ENCODE measurements at places on chromosomes 16 and 17.

DNA sequence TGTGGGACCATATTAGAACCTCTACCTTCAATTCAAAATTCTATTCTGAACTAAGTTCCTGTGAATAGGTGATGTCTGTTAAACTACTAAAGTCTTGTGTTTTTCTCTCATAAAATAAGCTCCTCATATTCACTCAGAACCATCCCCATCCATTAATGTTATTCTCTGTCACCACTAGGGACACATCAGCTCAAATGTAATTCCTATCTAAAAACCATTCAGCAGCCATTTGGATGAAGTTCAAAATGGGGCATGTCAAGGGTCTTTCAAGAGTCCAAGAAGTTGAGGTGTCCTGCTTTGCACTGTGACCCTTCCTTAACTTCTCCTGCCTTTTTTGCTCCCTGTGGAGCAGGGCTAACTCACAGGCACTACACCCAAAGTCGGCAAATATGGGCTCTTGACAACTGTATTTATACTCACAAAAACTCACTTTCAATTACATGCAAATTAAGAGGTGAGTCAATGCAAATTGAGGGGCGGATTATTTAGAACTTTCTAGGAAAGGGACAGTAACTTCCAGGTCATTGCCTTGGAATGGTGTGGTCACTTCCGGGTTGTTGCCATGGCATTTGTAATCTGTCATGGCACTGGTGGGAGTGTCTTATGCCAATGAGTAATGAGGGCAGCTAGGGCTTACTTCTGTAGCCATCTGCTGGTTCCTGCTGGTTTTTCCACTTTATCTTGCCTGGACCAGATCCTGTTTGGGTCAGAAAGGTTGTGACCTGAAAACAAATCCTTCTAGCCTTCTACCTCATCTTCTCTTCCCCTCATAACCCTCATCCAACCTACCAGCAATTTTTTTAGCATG is 128.2 kb upstream of the COX10 start:
- no peak for DNase-seq

GRCh38 chr17:70343114-70343513 is 173.8 kb downstream of the KCNJ2 start:
- DNase-seq = no peak

DNA sequence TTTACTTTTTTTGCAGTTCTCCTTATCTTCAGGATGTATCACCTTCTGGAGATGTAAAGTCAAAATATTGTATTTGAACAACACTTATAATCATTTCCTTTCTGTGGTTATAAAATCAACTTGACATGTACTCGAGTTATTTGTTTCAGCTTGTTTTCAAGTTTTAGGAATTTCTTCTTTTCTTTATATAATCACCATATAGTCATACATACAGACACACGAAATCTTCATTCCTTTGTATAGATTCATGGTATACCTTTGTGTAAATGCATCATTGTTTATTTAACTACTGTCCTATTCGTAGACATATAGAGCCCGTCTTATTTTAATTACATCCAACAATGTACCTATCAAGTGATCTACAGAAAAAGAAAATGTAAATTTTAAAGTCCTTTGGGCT is 40.1 kb downstream of the CMC2 start:
- DNase-seq = no peak

DNA sequence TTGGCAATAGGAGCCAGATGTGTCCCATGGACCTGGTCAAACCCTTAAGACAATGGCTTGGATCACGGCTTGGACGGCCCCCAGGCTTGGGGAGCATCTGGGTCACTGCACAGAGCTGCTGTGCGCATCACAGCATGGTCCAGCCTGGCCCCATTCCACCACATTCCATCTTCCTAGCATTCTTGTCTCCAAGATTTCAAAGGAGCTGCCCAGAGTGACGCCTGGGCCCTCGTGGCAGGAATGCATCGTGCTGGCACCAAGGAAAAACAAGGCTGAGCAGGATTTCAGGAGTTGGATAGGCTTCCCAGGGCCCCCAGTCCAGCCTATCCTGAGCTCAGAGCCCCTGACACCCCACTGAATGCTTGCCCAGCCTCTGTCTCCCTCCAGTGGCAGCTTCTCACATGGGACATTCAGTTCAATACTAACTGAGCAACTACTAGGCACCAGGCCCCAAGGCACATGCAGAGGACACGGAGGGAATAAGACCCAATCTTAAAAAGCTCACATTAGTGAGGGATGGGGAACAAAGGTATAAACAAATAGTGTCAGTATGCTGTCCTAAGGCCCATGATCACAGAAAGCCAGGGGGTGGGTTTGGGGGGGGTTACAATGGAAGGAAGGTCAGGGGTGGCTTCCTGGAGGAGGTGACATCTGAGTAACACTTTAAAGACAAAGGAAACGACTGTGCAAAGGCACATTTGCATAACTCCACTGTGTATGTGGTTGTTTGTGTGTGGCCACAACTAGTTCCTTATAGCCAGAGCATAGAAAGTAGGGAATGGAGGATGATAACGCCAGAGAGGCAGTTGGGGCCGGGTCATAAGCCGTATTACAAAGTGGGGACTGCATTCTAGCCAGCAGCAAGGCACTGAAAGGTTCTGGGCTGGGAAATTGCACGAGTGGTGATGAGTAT is 34.1 kb downstream of the TK2 start:
- peak; percentile 40 for DNase-seq

GRCh38 chr16:11080327-11080967 is 136.1 kb downstream of the CLEC16A start:
- no peak for DNase-seq

DNA sequence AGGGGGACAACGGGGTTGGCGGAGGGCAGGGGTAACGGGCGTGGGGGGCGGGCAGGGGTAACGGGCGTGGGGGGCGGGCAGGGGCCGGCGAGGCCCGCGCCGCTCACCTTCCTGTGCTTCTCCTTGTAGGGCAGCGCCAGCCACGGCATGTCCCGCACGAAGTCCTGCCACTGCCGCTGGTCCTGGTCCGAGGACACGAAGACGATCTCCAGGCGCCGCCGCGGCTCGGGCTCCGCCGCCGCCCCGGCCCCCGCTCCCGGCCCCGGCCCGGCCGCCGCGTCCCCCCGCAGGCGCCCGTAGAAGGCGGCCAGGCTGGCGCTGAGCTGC is 401 bp downstream of the NXN start:
- no peak for DNase-seq

- DNase-seq = no peak
Measured at GRCh38 chr17:48514477-48514876, 16.3 kb downstream of the HOXB1 start.

GRCh38 chr17:43224146-43224705 is 4.2 kb downstream of the CCDC200 start:
- DNase-seq = no peak

DNA sequence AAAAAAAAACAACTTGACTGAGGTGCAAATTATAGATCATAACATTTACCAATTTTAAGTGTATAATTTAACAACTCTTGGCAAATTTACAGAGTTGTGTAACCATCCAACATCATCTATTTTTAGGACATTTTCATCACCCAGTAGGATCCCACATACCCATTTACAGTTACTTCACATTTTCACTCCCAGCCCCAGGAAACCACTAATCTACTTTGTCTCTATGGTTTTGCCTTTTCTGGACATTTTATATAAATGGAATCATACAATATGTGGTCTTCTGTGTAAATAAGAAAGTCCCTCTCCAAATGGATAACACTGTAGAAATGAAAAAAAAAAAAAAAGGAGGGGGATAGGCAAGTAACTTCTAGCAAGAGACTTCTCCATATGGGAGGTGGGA is 26.1 kb upstream of the XYLT1 start:
- DNase-seq = no peak

GRCh38 chr16:11613381-11614303 is 26.9 kb upstream of the LITAF start:
- peak; percentile 32 for DNase-seq

DNA sequence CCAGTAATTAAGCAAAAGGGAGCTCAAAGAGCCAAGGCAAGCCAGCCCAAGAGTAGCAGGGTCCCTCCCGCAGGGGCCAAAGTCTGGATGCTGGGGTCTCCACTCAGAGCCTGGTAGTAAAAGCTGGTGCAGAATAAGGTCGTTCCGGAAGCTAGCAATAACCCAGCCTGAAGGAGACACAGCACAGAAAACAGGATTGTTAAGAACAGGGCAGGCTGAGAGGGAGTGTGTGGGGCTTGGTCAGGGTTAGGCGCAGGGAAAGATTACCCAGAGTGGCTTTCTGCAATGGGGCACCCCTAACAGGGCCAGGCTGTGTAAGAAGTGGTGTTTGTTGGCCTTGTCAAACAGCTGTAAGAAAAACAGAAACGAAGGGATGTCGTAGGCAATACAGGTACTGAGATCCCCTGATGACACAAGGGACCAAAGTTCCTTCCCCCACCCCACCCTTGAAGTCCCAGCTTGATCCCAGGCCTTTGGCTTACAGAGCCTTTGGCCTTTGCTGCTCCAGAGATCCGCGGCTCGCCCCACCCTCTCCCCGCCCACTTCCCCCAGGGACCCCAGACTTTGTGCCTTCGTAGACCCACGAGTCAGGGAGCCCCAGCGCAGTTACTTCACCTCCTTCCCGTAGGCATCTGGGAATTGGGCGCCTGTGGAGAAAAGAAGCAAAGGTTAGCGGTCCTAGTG is 712 bp downstream of the TMEM256 start:
- no peak for DNase-seq

GRCh38 chr17:72169823-72170222 is 49.0 kb downstream of the SOX9 start:
- DNase-seq = no peak

GRCh38 chr17:74282587-74283370 is 8.7 kb downstream of the DNAI2 start:
- peak; percentile 80 for DNase-seq

GRCh38 chr17:17763136-17763535 is 73.7 kb downstream of the SREBF1 start:
- no peak for DNase-seq

- DNase-seq = no peak
Measured at GRCh38 chr17:29682054-29682453, 59.3 kb upstream of the CORO6 start.

GRCh38 chr16:50696575-50697420 is 3.4 kb downstream of the NOD2 start:
- peak; percentile 66 for DNase-seq

GRCh38 chr17:74362810-74363498 is 1.3 kb upstream of the BTBD17 start:
- DNase-seq = no peak

DNA sequence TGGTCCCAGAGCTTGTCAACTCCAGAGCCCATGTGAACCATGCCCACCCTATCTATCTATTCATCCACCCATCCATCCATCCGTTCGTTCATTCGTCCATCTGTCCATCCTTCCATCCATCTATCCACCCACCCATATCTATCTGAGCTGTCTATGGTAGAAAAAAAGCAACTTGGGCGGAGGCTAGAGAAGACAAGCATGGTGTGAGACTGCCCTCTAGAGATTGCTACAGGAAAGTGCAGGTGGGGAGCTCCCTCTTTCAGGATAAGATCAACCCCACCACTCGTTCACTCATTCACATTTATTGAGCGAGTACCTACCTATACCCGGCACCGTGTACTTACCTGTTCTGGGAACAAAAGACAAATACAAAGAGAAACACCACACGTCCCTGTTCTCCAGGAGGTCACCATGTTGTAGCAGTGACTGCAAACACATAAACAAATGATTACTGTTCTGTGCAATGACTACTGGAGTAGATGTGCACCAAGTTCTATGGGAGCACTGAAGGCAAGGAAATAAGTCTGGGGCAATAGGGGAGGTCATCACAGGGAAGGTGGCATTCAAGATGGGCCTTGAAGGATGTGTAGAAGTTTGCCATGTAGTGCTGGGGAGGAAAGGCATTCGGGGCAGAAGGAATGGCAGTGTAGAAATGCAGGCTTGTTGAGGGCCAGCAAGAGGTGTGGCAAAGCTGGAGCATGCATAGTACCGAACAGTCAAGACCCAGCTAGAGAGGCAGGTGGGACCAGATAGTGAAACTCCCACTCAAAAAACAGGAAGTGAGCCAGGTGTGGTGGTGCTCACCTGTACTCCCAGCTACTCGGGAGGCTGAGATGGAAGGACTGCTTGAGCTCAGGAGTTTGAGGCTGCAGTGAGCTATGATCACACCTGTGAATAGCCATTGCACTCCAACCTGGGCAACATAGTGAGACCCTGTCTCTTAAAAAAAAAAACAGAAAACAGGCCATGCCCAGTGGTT is 13.4 kb upstream of the ATP5MC1 start:
- DNase-seq = peak; percentile 78

GRCh38 chr17:69801368-69801767 is 273.7 kb upstream of the KCNJ16 start:
- DNase-seq = no peak

DNA sequence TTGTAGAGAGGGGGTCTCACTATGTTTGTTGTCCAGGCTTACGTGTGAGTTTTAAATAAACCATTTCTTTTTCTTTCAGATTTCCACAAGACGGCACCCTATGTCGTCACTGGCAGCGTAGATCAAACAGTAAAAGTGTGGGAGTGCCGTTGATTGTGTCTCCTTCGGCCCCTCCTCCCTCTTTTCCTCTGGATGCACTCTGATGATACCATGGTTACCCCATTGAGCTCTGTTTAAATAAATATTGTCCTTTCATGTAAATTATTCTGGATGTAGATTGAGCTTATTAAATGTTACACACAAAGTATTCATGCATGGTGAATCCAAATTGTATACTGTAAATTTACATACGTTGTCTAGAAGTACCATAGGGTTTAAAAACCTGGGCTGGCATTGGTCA is 29.9 kb downstream of the CLUH start:
- no peak for DNase-seq

- DNase-seq = no peak
Measured at GRCh38 chr17:76164331-76164730, 23.3 kb upstream of the FOXJ1 start.

- no peak for DNase-seq
Measured at GRCh38 chr16:25606069-25606468, 85.7 kb upstream of the HS3ST4 start.

DNA sequence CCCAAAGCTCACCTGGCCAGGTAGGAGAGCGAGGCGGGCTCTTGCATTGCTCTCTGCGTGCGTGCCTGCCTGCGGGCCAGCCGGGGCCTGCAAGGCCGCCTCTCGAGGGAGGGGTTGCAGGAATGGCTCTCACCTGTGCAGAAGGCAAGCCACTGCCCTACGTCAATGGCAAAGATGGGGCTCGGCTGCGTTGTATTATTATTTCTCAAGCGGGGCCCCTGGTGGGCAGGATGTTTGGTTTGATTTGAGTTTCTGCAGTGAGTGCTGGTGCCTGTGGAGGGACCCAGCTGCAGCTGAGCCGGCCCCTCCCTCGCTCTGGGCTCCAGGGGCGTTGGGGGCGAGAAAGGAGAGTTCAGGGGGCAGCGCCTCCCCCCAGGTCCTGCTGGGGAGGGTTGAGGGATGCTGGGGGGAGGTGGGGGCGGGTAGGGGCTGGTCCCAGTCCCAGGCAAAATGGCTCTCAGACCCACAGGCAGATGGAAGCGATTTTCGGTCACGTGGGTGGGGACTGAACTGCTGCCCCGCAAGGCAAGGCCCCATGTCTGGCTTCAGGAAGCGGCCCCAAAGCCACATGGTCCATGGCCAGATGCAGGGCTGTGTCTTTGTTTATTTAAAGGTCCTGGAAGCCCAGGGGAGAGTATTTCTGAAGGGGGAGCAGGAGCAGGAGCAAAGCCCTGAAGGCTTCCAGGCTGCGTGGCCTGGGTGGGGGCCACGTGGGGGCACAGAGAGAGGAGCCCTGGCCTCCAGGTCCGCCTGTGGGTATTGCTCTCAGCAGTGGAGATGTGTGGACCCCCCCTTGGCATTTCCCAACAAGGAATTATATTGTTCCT is 338.8 kb downstream of the SEC14L1 start:
- no peak for DNase-seq

- peak; percentile 92 for DNase-seq
Measured at GRCh38 chr16:68040506-68041288, 17.6 kb downstream of the DUS2 start.

GRCh38 chr17:7184091-7184488 is 4.9 kb upstream of the ASGR1 start:
- no peak for DNase-seq

GRCh38 chr17:15657868-15658267 is 26.2 kb downstream of the TRIM16 start:
- no peak for DNase-seq
